Activated CD8-positive, alpha-beta memory T cell treated with anti-CD3 and anti-CD28 coated beads for 1 hour (primary cell): ENCODE measurements at places on chromosomes 5 and 9.

DNA sequence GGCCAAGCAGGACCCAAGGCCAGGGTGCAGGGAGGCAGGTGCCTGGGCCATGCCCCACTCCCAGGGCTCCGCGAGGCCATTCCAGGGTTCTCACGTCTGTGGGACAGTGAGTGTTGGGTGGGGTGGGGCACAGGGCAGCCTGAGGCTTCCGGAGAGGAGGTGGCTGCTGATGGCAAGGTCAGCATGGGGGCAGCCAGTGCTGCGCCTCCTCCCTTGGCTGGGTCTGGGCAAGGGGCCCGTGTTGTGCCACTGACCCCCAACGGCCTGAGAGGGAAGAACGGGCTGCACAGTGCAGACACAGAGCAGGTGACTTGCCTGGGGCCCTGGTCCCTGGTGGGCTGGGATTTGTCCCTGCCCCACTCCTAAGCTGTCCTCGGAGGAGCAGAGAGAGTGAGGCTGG is 82.1 kb downstream of the RXRA start:
- no peak for DNase-seq

- no peak for DNase-seq
Observed at GRCh38 chr9:137085920-137086530, 760 bp upstream of the MAN1B1 start.

DNA sequence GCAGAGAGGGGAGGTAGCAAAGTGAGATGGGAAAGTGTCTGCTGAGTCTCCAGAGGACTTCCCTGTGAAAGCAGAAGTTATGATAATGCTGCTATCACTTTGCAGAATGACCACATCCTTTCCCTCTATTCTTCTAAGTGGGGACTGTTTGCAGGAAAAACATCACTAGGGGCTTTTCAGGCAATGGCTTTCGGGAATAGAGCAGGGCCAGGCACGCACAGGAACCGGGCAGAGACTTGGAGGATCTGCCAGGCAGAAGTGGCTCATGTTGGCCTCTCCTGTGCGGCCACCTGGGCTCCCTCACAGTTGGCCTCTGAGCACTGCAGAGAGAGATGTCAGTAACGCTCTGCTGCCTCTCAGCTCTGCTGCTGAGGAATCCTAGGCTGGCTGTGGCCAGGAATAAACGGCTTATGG is 214.7 kb downstream of the MAST4 start:
- no peak for DNase-seq

DNA sequence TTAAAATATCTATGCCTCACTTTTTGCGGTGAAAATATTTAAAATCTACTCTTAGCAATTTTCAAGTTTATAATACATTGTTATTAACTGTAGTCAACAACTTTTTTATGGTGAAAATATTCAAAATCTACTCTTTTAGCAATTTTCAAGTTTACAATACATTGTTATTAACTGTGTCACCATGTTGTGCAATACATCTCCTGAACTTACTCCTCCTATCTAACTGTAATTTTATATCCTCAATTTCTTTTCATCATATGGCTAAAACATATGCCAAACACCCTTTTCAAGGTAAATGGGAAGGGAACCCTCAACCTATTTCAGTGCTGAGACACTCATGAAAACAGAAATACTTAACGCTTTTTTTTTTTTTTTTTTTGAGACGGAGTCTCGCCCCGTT is 982.7 kb upstream of the DMAC1 start:
- DNase-seq = no peak

GRCh38 chr9:3261484-3261883 is 264.3 kb downstream of the RFX3 start:
- no peak for DNase-seq

DNA sequence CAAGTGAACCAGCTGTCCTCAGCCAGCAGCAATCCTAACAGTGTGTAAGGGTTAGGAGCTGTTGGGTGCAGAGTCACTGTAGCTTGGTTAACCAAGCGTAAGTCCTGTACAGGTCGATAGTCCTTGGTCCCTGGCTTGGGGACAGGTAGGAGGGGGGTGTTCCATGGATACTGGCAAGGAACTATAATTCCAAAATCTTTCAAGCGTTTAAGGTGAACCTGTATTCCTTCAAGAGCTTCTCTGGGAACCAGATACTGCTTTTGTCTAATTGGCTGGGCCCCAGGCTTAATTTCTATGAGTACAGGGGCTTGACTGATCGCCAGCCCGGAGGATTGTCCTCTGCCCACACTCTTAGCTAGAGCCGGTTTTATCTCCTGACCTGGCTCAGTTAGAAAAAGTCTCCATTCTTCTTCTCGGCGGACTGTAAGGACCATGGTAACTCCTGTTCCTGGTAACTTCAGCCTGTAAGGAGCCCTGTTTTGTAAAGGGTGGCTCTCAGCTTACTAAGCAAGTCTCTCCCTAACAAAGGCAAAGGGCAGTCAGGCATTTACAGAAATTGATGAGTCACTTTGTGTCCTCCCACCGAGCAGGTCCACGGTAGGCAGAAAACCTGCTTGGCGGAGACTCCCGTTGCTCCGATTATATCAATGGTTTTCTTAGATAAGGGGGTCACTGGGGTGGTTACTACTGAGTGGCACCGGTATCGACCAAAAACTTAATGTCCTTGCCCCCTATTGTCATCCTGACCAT is 6.0 kb upstream of the ZNF354C start:
- no peak for DNase-seq

GRCh38 chr9:38274800-38275199 is 117.7 kb upstream of the ALDH1B1 start:
- no peak for DNase-seq

DNA sequence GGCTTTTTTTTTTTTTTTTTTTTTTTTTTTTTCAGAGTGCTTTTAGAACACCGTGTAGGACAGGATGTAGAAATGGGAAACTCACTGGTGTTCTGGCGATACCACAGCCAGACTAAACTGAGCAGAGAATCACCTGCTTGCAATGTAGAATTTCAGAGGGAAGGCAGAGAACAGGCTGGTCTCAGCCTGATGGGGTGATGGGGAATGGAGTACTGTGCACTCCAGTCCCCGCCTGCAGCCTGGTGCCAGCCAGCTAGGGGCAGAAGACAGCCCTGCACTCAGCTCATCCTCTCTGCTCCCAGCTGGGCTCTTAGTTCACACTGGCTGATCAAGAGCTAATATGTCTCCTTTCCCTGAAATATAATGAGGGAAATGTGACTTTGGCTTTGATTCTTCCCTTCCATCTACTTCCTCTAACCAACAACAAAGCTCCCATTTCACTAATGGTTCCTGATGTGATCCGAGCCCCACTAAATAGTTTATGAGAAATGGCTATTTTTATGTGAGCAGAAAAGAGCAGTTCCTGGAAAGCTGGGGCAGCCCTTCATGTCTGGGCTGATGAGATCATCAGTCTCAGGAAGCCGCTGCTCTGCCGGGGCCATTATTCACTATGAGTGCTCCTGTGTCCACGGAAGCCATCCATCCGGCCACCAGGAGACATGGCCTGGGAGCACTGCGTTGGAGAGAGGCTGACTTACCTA is 209.7 kb downstream of the GADD45G start:
- DNase-seq = no peak
